ENCODE measurements at places on chromosomes 5 and 9.

GRCh38 chr5:74242516-74242915 is 398.0 kb downstream of the ENC1 start:
- DNase-seq: no peak

- DNase-seq: no peak
Measured at GRCh38 chr9:127049581-127049980, 72.9 kb downstream of the ANGPTL2 start.

DNA sequence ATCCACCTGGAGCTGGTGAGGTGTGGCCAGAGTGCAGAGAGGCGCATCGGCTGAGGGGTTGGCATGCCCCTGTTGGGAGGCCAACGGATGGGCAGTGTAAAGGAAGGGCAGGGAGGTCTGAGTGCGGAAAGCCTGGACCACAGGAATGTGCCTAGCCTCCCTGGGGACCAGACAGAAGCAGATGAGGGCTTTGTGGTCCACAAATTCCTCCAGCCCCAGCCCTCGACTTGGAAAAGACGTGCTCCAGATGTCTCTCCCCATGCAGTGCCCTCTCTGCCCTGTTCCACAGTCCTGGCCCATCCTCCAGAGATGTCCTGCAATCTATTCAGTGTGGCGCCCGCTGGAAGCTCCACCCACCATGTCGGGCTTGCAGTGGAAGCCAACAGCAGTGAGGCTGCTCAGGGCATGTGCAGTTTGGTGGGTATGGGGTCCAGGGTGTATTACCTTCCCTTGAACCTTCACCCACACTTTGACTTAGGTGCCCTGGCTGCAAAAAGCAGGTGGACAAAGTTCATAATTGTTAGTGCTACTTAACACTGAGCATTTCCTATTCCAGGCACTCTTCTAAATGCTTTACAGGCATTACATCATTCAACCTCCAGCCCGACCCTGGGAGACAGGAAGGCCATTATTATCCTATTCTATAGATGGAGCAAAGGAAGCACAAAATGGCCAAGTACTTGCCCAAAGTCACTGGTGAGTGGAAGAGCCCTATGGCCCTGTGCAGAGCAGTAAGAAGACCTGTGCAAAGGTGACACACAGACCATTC is 120.2 kb upstream of the SLC25A48 start:
- DNase-seq: no peak

GRCh38 chr5:137754961-137755762 is 999 bp upstream of the HNRNPA0 start:
- no peak for DNase-seq

DNA sequence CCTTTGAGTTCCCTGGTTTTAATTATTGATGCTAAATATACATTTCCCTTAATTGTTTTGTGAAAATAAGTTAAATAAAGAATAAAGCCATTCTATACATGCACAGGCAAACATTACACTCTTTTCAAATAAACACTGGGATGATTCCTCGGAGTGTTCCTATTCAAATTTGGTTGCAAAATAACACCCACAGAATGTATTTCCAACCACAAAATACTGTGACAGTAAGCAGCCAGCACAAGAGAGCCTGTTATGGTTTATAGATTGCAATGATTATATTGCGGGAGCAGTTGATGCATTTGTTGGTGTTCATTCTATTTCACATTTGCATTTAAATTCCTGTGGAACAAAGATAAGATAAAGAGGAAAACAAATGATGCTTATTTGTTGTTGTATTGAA is 632.6 kb upstream of the WWC1 start:
- no peak for DNase-seq

- no peak for DNase-seq
Measured at GRCh38 chr5:57499262-57500050, 16.8 kb upstream of the ACTBL2 start.

- DNase-seq: no peak
Measured at GRCh38 chr9:27407491-27407890, 110.5 kb upstream of the EQTN start.

DNA sequence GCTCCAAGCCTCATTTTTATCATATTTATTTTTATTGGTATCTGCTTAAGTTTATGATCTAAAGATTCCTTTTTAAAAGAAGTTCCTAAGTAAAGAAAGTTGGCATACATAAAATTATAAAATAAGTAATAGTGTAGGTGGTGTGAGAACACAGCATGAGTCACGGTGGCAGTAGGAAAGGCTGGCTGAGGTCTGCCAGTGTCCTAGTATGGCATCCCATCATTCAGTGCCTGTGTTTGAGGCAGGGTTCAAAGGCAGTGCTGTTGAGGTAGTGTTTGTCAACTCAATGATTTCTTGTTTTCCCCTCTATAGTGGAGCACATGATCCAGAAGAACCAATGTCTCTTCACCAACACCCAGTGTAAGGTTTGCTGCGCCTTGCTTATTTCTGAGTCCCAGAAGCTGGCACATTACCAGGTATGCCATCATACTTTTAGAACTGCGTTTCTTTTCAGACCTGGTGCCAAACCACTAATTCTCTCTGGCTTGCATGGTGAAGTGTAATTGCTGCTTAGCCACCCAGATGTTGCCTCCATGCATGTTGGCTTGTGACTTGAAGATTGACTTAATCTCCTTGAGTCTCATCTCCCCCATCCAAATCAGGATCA is 18.4 kb downstream of the ZNF346 start:
- DNase-seq: no peak

- DNase-seq: no peak
Measured at GRCh38 chr5:61924251-61924650, 381.8 kb upstream of the KIF2A start.

DNA sequence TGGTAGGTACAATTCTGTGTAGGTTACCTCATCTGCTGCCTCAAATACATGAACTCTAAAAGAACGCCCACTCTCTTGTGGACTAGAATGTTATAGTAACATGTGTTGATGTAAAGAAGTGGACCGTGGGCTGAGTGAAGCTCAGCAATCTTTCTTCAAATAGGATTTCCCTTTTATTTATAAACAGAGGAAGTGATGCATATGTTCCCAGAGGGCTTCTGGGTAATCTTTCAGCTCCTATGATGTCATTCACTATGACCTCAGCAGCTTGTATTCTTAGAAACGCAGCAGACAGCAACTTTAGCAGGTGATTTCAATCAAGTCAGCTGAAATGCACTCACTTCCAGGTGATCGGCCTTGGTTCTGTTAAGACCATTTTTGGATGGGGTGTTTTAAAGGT is 14.4 kb downstream of the F2RL2 start:
- no peak for DNase-seq

DNA sequence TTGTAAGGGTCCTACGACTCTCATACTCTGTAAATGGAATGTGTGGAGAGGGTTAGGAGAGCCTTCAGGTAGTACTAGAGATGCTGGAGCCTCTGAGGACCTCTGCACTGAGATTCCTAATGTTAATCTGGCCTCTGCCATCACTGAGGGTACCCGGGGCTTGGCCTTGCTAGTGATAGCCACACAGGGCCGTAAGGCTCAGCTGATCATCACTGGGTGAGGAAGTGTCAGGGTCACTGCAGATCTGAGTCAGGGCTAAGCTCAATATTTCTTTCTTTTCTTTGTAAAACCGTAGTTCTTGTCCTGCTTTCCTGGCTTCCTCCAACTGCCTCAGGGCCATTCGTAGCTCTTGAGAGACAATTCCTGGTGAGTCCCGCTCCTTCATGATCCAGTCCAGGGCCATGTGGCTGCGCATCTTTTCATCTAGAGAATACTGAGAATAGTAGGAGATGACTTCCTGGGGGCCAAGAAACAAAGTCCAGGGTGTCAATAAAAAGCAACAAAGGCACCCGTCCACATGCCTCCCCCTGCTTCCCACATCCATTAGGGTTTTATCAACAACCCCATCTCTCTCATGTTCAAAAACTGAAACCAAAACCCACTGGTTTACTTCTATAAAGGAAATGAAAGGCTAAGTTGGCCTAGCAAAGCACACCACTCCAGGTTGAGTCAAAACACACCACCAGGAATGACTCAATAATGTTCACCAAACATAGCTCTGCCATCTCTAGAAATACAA is 47.7 kb downstream of the LIX1 start:
- no peak for DNase-seq

- no peak for DNase-seq
Measured at GRCh38 chr5:69115526-69115925, 21.7 kb downstream of the SLC30A5 start.

DNA sequence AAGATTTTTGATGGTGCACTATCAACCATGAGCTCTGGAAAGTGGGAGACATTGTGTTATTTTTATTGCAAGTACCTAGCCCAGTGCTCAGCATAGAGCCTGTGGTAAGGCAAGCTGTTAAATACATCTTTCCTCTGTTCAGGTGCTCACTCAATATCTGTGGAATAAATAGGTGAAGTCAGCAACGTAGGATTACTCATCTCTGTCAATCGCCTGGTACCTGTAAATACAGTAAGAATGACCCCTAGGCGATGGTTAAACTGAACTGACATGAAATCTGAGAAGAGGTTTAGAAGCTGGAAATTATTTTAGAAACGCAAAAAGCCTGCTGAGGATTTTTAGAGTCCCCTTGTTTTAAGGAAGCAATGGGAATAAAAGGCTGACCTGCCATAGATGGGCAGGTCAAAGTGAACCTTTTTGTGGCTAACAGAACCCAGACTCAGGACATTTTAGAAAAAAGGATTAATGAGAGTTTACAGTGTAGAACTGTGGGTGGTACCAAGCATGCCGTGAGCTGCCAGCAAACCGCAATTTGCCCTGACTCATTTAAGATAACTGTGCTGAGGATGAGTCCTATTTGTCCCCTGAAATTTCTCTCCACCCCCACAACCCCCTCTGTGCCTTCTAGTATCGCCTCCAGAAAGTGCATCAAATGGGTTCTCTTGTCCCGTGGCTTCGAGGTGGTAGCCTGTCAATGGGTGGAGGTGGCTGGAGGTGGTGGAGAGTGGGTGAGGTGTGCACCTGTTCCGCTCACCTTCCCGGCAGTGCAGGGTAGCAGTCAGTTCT is 375.1 kb downstream of the MED10 start:
- DNase-seq: no peak

GRCh38 chr5:69416180-69416579 is 1.3 kb downstream of the MARVELD2 start:
- no peak for DNase-seq

GRCh38 chr9:89408628-89409101 is 89.2 kb downstream of the SEMA4D start:
- no peak for DNase-seq

DNA sequence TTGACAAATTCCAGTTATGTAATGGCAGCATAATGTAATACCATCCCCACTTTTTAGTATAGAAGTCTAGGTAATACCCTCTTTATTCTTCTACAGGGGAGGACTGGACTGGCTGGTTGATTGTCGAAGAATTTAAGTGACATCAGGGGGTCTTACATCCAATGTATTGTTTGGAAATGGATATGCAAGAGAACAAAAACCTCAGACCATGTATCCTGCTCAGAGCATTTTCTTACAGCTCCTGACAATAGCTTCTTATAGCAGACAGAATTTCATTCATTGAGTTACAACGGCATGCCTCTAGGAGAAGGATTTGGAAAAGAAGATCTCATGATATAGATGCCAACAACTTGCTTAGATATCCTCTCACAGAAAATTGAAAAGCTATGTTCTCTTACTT is 2032.3 kb downstream of the EFNA5 start:
- no peak for DNase-seq

- DNase-seq: no peak
Measured at GRCh38 chr5:129379406-129379805, 80.7 kb upstream of the ADAMTS19 start.

Measured in left ventricle myocardium inferior (tissue), 1 donor.